ENCODE measurements at places on chromosomes 2 and 18. TPM values are rescaled to one million over a fixed set of nuclear protein-coding genes. Genes with fewer than 3 reads are reported as not detected.
A peak's percentile ranks its signal among the peaks of the same experiment; 100 is the strongest.

- no peak overlapping the region for H3K4me3 ChIP-seq
- H3K36me3 ChIP-seq = no peaks in the 10 kb centered on the region
- H3K27ac ChIP-seq = no peak overlapping the region
Observed at GRCh38 chr2:11483806-11484617, 18.1 kb upstream of the E2F6 start.

DNA sequence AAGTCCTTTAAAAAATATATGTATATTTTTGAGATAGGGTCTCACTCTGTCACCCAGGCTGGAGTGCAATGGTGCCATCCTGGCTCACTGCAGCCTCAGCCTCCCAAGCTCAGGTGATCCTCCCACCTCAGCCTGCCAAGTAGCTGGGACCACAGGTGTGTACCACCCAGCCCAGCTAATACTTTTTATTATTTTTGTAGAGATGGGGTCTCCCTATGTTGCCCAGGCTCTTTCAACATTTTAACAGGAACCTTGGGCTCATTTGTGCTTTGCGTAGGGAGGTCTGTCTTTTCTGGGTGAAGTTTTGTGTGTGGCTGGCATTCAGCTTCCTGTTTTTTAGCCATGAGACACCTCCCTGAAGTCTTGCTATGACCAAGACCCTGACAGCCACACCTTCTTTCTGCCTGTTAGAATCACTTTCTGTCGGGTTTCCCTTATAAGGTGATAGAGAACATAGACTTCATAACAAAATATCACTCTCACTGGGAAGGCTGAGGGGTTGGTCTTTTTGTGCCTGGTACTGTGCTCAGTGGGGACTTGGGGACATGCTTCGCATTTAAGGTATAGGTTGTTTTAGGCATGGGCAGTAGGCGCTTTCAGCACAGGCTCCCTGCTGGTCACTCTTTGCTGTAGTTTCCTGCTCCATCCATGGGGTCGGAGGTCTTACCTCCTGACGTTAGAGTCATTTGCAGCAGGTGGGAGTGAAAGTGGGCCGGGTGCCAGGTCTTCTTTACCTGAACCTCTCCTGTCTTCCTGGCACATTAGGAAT, 3.4 kb downstream of the RAB31 start:
- no peak for DNase-seq
- no peaks in the 10 kb centered on the region for H3K36me3 ChIP-seq
- peaks cover 89% of the 10 kb centered on the region for H3K4me1 ChIP-seq
- H3K4me3 ChIP-seq = peak overlapping the region; percentile 61

DNA sequence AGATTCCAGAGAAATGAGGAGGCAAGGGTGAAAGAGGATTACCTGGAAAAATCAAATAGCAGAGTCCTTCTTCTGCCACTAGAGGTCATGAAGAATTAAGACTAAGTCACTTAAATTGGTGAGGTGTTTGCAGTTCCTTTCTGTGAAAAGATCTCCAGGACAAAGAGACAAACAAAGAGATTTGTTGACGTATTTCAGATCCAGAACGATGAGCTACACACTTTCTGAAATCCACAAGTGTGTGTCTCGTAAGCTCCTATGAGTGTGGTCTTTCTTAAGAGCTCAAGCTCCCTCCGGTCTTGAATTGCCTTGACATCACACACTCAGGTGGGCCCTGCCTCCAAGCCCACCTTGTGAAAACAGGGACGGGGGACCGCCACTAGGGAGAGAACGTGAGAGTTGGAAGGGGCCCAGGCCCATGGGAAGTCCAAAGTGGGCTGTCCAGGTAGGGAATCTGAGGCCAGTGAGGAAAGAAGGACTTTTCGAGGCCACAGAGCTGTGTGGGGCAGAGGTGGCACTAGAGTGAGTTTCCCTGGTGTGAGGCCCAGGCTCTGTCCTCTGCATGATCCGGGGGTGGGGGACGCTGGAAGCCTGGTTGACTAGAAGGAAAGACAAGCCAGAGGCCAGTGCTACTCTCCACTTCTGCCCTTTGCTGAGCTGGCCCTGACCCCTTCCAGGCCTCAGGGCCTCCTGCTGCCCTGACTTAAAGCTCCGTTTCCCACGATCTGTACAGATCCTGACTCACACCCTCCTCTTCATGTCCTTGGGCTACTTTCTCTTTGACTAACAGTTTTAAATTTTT, 168.1 kb upstream of the NCK2 start:
- no peaks in the 10 kb centered on the region for H3K36me3 ChIP-seq
- H3K27me3 ChIP-seq = no peaks in the 10 kb centered on the region
- H3K27ac ChIP-seq = no peak overlapping the region
- no peak for DNase-seq
- no peak overlapping the region for H3K4me3 ChIP-seq

DNA sequence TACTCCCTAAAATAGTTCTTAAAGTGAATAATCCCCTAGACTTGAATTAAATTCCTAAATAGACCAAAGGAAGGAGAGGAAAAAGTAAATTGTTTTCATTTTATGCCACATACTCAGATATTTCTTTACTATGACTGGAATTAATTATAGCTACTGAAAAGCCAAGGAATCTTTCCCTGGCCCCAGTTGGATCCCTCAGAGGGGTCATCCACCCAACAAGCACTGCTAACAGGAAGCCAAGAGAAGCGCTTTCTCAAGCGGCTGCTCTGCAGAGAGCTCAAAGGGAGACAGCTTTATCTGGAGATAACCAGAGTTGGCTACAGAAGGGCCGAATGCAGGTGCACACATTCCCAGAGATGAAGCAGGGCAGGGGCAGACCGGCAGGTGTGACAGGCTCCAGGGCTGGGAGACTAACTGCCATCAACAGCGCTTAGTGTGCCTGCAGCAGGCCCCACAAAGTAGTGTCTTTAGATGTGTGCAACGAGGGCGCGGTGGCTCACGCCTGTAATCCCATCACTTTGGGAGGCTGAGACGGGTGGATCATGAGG, 51.1 kb downstream of the POLR1A start:
- no peak overlapping the region for H3K27ac ChIP-seq
- no peak overlapping the region for H3K4me3 ChIP-seq
- H3K36me3 ChIP-seq = no peaks in the 10 kb centered on the region
- no peaks in the 10 kb centered on the region for H3K27me3 ChIP-seq

DNA sequence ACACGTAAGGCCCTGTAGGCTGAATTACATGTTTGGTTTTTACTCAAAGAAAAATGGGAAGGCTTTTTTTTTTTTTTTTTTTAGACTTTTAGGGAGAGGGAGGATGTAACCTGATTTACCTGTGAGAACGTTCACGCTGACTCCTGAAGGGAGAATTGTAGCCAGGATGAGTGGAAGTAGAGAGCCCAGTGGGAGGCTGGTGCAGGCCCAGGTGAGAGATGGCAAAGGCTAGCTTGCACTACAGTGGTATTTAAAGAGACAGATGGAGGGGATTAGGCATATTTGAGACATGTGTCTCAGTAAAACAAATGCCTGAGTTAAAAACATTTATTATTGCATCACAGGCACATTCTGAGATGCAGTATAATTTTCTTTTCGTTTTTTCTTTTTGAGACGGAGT, 107.9 kb downstream of the CCDC85A start:
- no peak overlapping the region for H3K4me3 ChIP-seq
- no peaks in the 10 kb centered on the region for H3K36me3 ChIP-seq
- no peaks in the 10 kb centered on the region for H3K4me1 ChIP-seq
- DNase-seq = no peak
- no peak overlapping the region for H3K27ac ChIP-seq

DNA sequence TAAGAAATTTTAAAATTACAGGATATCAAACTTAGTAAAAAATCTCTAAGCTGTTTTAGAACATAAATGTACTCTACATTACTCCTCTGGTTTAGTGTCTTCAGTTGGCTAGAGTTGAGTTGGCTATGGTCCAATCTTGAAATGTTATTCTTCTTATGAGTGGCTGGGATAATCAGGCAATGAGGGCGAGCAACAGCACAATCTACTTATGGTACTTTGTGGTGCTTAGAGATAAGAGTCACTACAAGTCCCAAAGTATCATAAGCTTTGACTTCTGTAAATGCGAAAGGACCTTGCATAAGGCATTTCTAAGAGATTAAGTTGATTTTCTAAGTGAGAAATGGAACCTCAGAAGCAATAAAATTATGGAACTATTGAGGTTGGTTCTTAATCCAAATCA, 361.7 kb downstream of the GPD2 start:
- H3K27ac ChIP-seq = no peak overlapping the region
- H3K36me3 ChIP-seq = no peaks in the 10 kb centered on the region
- H3K27me3 ChIP-seq = no peaks in the 10 kb centered on the region
- no peak for DNase-seq

GRCh38 chr18:45752681-45753080, 28.7 kb downstream of the SLC14A1 start:
- H3K36me3 ChIP-seq = no peaks in the 10 kb centered on the region
- no peaks in the 10 kb centered on the region for H3K27me3 ChIP-seq
- H3K27ac ChIP-seq = no peak overlapping the region
- H3K4me3 ChIP-seq = no peak overlapping the region
- no peaks in the 10 kb centered on the region for H3K4me1 ChIP-seq

The CCDC150 gene
- 2.9 TPM for total RNA-seq

The PARD6G gene
- 6.9 TPM for total RNA-seq

The GALNT5 gene
- total RNA-seq = 23.0 TPM

All from left lung (tissue), 14 donors.